ENCODE measurements at places on chromosomes 5 and 9. TPM values are rescaled to one million over a fixed set of nuclear protein-coding genes. Genes with fewer than 3 reads are reported as not detected.

DNA sequence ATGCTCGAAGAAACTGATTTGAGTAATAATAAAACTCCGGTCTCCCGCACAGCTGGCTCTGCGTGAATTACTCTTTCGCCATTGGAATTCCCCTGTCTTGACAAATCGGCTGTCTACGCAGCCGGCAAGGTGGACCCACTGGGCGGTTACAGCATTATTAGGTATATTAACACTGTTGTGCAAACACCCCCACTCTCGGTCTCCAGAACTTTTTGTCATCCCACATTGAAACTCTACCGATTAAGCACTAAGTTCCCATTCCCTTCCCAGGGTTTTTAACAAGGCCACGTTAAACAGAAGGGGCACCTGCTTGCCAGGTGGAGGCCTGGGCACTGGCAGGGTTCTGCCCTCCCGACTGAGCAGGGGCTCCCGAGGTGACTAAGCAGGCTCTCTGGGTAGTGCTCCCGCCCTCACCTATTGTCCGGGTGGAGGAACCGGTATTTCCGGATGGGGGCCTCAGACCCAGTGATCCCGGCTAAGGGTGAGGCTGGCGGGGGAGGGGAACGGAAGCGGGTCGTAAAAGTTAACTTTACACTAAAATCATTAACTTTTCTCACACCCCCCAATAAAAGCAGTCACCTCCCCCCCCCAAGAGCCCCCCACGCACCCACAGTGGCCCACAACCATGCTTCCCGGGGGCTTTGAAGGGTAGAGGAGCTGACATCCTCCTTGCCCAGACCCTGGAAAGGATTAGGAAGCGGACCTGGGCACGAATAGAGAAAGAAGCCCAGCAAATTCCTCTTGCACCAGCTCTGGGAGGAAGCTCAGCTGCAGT, 53.5 kb upstream of the TJP2 start:
- DNase-seq, result peak; percentile 33

- no peak for DNase-seq
Measured at GRCh38 chr9:35920051-35920620, 10.8 kb downstream of the SPAAR start.

The LCN1 gene
- total RNA-seq, result not detected

The CCNO gene
- not detected for total RNA-seq

The SPOUT1 gene
- 10.2 TPM for total RNA-seq

The ARHGEF37 gene
- total RNA-seq, result 1.2 TPM

GRCh38 chr5:88787856-88788255, 95.1 kb downstream of the MEF2C start:
- DNase-seq, result no peak

The HACD4 gene
- 0.41 TPM for total RNA-seq

The LCN10 gene
- not detected for total RNA-seq
